Gastrocnemius medialis (tissue), 4 donors: ENCODE measurements at places on chromosomes 2 and 18.

GRCh38 chr2:44655401-44655864, 286.1 kb upstream of the SIX3 start:
- no peaks in the 10 kb centered on the region for H3K36me3 ChIP-seq
- no peaks in the 10 kb centered on the region for H3K4me1 ChIP-seq
- no peak overlapping the region for H3K4me3 ChIP-seq

GRCh38 chr2:148538375-148538774, 106.2 kb upstream of the EPC2 start:
- no peak overlapping the region for H3K4me3 ChIP-seq
- no peaks in the 10 kb centered on the region for H3K36me3 ChIP-seq
- no peak overlapping the region for H3K27ac ChIP-seq
- no peaks in the 10 kb centered on the region for H3K4me1 ChIP-seq
- no peak for DNase-seq

- H3K4me3 ChIP-seq, result no peak overlapping the region
- no peaks in the 10 kb centered on the region for H3K27me3 ChIP-seq
- no peaks in the 10 kb centered on the region for H3K36me3 ChIP-seq
- H3K27ac ChIP-seq, result no peak overlapping the region
- no peak for DNase-seq
Measured at GRCh38 chr2:213316001-213316735, 31.9 kb downstream of the SPAG16 start.

- H3K27me3 ChIP-seq, result peaks cover 26% of the 10 kb centered on the region
- no peak overlapping the region for H3K27ac ChIP-seq
Measured at GRCh38 chr18:22349966-22350365, 67.7 kb downstream of the CTAGE1 start.
